ENCODE measurements at places on chromosomes 6 and 20. TPM values are rescaled to one million over a fixed set of nuclear protein-coding genes. Genes with fewer than 3 reads are reported as not detected.

GRCh38 chr6:137892271-137892708, 25.2 kb downstream of the TNFAIP3 start:
- no peaks in the 10 kb centered on the region for H3K27me3 ChIP-seq
- DNase-seq = no peak
- H3K27ac ChIP-seq = no peak overlapping the region
- no peak overlapping the region for H3K4me3 ChIP-seq
- no peaks in the 10 kb centered on the region for H3K36me3 ChIP-seq
- H3K4me1 ChIP-seq = no peaks in the 10 kb centered on the region

DNA sequence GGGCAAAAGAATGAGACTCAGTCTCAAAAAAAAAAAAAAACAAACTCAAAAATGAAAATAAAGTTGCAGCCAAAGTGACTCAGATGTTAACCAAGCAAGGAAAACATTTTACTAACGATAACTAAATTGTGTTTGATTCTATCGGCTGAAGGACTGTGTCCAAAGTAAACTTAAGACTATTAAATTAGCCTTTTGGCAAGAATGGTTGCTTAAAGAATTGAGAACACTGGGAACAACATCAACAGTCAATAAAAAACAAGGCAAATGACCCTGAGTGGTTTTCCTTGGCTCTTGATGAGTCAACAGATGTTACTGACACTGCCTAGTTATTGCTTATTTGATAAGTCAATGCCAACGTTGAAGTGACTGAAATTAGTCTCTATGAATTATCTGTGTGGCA, 36.7 kb downstream of the POU3F2 start:
- H3K4me3 ChIP-seq = no peak overlapping the region
- H3K27me3 ChIP-seq = no peaks in the 10 kb centered on the region
- H3K27ac ChIP-seq = no peak overlapping the region
- DNase-seq = no peak

DNA sequence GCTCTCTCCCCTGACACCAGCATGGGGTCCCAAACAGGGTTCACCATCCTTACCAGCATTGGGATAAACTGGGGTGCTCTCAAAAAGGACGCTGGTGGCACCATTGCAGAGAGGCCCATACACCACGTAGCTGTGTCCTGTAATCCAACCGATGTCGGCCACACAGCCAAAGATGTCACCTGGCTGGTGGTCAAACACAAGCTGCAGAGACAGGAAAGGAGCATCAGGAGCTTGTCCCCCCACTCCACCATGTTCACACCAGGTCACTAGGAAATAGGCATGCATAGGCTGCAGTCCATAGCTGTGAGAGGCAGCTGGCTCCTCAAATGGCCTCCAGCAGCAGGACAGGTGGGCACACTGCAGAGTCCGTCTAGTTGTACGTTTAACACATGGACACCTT, 28.8 kb upstream of the APMAP start:
- no peaks in the 10 kb centered on the region for H3K4me1 ChIP-seq
- no peaks in the 10 kb centered on the region for H3K36me3 ChIP-seq
- no peak overlapping the region for H3K4me3 ChIP-seq
- H3K27ac ChIP-seq = no peak overlapping the region
- no peak for DNase-seq

DNA sequence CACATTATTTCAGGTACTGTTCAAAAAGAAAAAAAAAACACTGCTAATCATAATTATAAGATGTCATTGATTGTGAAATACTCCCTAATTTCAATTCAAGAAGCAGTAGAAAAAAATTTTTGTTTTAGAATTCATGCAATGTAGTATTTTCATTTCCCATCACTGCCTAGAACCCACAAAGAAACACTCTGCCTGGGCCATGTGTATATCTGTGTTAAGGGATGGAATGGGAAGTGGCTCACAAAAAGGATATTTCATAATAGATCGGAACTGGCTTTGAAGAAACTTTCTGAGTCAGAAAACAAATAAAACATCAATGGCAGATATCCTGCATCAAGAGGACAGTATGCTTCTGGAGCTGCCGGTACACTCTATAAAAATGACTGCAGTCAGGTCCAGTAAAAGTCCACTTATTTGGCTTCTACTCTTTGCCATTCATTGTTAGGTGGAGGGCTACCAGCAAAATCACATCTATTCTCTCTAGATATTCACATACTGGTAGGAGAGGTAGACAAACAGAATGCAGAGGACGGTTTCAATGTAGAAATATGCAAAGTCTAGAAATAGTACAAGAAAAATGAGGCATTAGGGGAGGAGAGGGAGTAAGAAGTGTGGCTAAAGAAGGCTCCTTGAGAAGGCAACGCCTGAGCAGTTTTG, 135.0 kb upstream of the TNFAIP3 start:
- no peaks in the 10 kb centered on the region for H3K36me3 ChIP-seq
- no peak overlapping the region for H3K27ac ChIP-seq
- no peak overlapping the region for H3K4me3 ChIP-seq
- DNase-seq = no peak
- H3K27me3 ChIP-seq = no peaks in the 10 kb centered on the region
- H3K4me1 ChIP-seq = peaks cover 16% of the 10 kb centered on the region

DNA sequence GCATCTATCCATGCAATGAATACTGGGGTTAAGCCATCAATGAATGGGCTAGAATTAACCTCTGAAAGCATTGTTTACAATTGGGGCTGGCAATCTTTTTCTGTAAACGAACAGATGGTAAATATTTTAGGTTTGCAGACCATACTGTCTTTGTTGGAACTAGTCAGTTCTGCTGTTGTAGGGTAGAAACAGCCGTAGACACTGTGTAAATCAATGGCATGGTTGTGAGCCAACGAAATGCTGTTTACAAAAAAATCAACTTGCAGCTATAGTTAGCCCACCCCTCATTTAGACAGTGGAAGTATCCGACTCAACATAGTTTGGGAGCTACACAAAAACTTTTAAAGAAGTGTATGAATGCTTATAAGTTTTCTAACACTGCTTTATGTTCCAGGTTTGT, 91.5 kb downstream of the BCKDHB start:
- DNase-seq = no peak
- peaks cover 3% of the 10 kb centered on the region for H3K36me3 ChIP-seq
- peaks cover 3% of the 10 kb centered on the region for H3K4me1 ChIP-seq
- no peak overlapping the region for H3K27ac ChIP-seq

DNA sequence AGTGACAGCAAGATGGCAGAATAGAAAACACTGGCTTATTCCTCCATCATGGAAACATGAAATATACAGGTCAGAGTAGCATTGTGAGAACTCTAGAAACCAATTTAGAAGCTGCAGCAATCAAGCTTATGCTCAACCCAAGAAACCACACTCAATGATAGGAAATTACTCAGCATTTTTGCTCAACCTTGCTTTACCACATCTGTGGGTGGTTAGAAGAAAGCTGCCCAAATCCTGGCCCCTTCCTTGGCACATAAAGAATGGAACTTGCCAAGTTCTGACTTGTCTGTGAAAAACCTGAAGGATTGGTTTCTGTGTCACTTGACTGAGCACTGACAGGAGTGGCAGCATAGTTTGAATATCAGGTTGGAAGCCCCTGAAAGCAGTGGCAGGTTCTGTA, 108.0 kb upstream of the MOCS1 start:
- no peak overlapping the region for H3K27ac ChIP-seq
- H3K4me1 ChIP-seq = no peaks in the 10 kb centered on the region
- H3K36me3 ChIP-seq = no peaks in the 10 kb centered on the region
- H3K4me3 ChIP-seq = no peak overlapping the region
- no peaks in the 10 kb centered on the region for H3K27me3 ChIP-seq

GRCh38 chr6:66190858-66191257, 483.8 kb upstream of the EYS start:
- peak overlapping the region; percentile 3 for H3K27ac ChIP-seq
- H3K4me3 ChIP-seq = no peak overlapping the region
- peak; percentile 53 for DNase-seq
- peaks cover 7% of the 10 kb centered on the region for H3K4me1 ChIP-seq

GRCh38 chr20:48146877-48147276, 361.6 kb upstream of the SULF2 start:
- peaks cover 48% of the 10 kb centered on the region for H3K4me1 ChIP-seq
- no peaks in the 10 kb centered on the region for H3K27me3 ChIP-seq
- no peak overlapping the region for H3K27ac ChIP-seq
- no peak overlapping the region for H3K4me3 ChIP-seq

- DNase-seq = no peak
- no peaks in the 10 kb centered on the region for H3K36me3 ChIP-seq
- no peaks in the 10 kb centered on the region for H3K4me1 ChIP-seq
- H3K4me3 ChIP-seq = no peak overlapping the region
Measured at GRCh38 chr6:414447-414846, 22.9 kb downstream of the IRF4 start.

DNA sequence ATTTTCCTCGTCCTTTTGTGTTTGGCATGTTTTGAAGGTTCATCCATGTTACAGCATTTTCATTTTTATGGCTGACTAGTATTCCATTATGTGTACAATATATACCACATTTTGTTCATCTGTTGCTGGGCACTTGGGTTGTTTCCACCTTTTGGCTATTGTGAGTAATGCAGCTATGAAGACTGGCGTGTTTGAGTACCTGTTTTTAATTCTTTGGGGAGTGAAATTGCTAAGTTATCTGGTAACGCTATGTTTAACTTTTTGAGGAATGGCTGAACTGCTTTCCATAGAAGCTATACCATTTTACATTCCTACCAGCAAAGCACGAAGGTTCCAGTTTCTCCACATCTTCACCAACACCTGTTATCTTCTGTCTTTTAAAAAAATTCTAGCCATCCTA, 37.0 kb upstream of the MYL9 start:
- H3K4me3 ChIP-seq = no peak overlapping the region
- no peaks in the 10 kb centered on the region for H3K4me1 ChIP-seq
- DNase-seq = no peak
- H3K27me3 ChIP-seq = no peaks in the 10 kb centered on the region

GRCh38 chr6:40583709-40584108, 3.5 kb downstream of the LRFN2 start:
- no peak overlapping the region for H3K4me3 ChIP-seq
- H3K36me3 ChIP-seq = no peaks in the 10 kb centered on the region
- H3K4me1 ChIP-seq = peaks cover 24% of the 10 kb centered on the region
- H3K27me3 ChIP-seq = peaks cover 37% of the 10 kb centered on the region
- H3K27ac ChIP-seq = no peak overlapping the region

DNA sequence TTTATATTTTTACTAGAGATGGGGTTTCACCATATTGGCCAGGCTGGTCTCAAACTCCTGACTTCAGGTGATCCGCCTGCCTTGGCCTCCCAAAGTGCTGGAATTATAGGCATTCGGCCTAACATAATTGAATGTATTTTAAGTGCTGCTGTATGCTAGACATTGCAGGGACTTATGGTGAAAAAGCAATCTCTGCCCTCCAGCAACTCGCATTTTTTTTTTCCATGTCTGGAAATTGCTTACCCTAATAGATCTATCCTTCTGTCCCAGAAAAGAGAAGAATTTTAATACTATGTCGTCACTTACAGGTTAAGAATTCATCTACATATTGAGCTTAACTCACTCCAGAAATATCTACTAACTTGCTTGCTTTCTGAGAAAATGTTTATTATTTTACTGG, 10.4 kb downstream of the ITCH start:
- H3K4me1 ChIP-seq = no peaks in the 10 kb centered on the region
- no peak for DNase-seq
- H3K27me3 ChIP-seq = no peaks in the 10 kb centered on the region
- no peak overlapping the region for H3K27ac ChIP-seq
- peaks cover 17% of the 10 kb centered on the region for H3K36me3 ChIP-seq

DNA sequence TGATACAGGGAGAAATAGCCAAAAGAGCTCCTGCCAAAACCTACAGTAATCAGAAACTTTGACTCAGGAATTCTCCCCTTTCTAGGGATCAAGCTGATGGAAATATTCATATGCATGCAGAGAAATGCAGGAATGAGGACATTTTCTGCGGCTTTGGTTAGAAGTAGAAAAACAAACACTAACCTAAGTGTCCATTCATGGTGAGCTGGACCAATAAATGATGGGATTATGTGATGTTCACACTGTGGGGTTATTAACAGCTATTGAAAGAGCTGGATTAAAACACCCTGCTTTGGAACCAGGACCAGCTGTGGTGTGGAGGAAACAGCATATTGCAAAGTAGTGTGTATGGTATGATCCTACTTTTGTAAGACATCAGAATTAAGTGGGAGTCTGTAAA, 143.1 kb downstream of the SYCP2 start:
- no peak overlapping the region for H3K27ac ChIP-seq
- H3K4me1 ChIP-seq = no peaks in the 10 kb centered on the region
- no peak overlapping the region for H3K4me3 ChIP-seq
- H3K27me3 ChIP-seq = peaks cover 6% of the 10 kb centered on the region

DNA sequence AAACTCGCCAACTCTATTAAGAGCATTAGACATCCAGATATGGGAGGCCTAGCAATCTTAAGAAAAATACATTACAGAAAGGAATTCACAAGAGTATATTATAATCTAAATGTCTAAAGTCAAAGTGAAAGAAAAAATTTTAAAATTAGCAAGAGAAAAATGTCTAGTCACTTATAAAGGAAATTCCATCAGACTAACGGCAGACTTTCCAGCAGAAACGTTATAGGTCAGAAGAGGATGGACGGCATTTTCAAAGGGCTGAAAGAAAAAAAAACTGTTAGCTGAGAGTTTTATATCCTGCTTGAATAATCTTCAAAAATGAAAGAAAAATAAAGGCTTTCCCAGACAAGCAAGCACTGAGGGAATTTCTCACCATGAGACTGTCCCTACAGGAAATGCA, 269.0 kb downstream of the HDGFL1 start:
- H3K4me1 ChIP-seq = no peaks in the 10 kb centered on the region

DNA sequence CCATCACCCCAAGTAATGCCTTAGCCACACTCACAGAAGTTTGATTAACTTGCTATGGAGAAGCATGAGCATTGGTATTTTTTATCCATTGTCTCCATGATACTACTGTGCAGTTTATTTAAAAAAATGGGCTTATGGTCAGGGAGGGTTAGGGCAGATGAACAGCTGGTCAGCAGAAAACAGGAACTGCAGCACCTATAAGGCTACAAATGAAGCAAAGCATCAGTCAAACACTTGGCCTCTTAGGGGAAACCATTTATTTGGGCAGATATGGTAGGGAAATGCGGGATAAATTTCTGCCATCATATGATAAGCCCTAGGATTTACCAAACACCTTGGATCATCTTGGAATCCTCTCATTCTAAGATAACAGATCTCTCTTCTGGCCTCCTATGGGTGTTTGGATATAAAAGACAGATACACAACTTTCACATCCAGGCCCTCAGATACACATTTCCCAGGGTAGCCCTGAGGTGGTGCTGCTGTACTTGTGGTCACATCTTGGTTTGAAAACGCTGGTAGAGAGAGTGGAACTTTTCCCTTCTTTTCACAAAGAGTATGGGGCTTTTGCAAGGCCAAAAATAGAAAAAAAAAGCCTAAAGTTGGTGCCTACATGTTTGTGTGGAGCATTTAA, 42.8 kb upstream of the AHI1 start:
- H3K4me3 ChIP-seq = no peak overlapping the region
- H3K27ac ChIP-seq = no peak overlapping the region
- no peaks in the 10 kb centered on the region for H3K27me3 ChIP-seq
- DNase-seq = no peak
- no peaks in the 10 kb centered on the region for H3K36me3 ChIP-seq

GRCh38 chr6:142695016-142695415, 250.0 kb downstream of the HIVEP2 start:
- H3K27ac ChIP-seq = no peak overlapping the region
- no peak for DNase-seq
- H3K4me1 ChIP-seq = peaks cover 4% of the 10 kb centered on the region
- no peak overlapping the region for H3K4me3 ChIP-seq

ENPP3 gene
- total RNA-seq = 0.09 TPM

LY6G6F gene
- not detected for total RNA-seq

MUCL3 gene
- total RNA-seq = 0.03 TPM

ATXN1 gene
- total RNA-seq = 3.6 TPM

GPLD1 gene
- 8.3 TPM for total RNA-seq

COL21A1 gene
- 0.43 TPM for total RNA-seq

RBPJL gene
- total RNA-seq = not detected

BPIFA1 gene
- total RNA-seq = not detected

CDH4 gene
- 6.5 TPM for total RNA-seq

Data from neural progenitor cell (in vitro differentiated cells).